GM19239 (cell line): ENCODE measurements at places on chromosomes 12 and 14.

GRCh38 chr12:32298917-32299316 lies 100.4 kb upstream of the FGD4 start:
- DNase-seq, result no peak

- DNase-seq, result no peak
Measured at GRCh38 chr12:6630736-6631135, 5.0 kb downstream of the LPAR5 start.

- DNase-seq, result peak; percentile 10
Measured at GRCh38 chr14:60815371-60815770, 80.8 kb downstream of the MNAT1 start.

GRCh38 chr12:32051511-32052211 lies 55.0 kb upstream of the BICD1 start:
- no peak for DNase-seq

GRCh38 chr14:67762051-67762450 lies 54.3 kb downstream of the ZFYVE26 start:
- no peak for DNase-seq

DNA sequence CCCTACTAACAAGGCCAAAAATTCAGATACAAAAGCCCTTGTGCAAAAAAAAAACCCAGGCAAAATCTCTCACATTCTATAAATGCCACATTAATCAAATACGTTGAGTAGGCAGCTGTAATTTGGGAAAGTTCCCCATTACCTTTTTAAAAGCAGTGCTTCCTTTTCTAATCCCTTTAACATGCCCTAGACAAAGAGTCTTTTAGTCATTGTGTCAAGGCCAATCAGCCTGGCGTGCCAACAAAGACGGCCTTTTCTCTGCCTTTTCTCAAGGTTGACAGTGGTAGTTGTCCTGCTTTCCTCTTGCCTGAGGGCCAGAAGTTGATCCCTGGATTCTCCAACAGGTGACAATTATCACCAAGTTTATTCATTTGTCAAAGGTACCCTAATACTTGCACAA lies 62.5 kb upstream of the METAP2 start:
- no peak for DNase-seq

DNA sequence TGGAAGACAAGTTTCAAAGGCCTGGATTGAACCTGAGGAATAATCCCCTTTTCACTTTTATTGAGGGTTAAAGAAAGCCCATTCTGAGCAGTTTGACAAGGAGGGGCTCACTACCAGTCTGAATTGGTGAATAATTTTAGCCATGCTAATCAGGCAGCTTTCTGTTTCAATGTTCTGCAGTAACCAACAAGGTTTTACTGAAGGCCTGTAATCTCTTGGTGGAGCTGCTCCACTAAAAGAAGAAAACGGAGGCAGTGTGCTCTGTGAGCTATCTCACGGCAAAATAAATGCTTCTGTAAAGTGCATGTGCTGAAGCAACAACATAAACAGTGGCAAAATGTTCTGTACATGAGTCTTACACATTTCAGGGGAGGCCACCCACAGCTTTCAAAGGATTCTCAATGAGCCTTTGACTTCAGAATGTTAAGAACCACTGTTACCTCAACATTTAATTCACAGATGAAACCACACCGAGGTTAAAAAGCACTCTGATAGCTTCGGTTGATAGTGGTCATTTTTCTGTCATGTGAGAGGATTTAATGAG lies 111.2 kb downstream of the LRIG3 start:
- DNase-seq, result no peak

GRCh38 chr12:1691123-1692007 lies 495 bp downstream of the ADIPOR2 start:
- DNase-seq, result no peak

DNA sequence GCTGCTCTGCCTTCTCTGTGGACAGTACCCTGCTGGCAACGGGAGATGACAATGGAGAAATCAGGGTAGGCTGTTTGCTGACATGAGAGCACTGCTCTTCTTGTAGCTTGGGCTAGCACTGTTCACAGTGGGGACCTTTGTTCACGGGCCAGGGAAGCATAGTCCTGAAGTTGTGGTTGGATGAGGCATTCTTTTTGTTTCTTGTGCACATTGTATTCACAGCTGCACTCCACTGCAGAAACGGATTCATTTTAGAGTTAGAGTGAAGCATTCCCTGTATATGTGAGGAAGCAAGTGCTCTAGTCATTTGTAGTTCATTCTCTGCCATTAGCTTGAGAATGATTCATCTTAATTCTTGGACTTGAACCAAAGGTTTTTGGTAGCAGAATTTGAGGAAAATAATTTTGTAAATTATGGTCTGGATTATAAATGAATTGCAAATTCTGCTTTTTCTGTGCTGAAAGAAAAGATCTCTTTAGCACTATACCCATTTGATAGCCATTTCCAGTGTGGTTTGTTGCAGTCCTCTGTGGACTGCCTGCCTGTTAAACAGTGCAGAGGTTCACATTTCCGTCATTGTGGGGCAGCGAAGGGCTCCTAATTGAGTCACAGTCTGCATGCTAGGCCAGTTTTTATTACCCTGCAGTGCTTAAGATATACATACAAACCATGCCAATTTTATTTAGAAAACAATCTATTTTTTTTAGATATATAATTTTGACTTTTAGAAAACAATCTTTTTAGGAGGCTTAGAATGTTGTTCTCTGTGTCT lies 80.6 kb downstream of the APAF1 start:
- DNase-seq, result peak; percentile 28

- DNase-seq, result no peak
Measured at GRCh38 chr14:58272588-58273372, 25.6 kb upstream of the ARID4A start.

DNA sequence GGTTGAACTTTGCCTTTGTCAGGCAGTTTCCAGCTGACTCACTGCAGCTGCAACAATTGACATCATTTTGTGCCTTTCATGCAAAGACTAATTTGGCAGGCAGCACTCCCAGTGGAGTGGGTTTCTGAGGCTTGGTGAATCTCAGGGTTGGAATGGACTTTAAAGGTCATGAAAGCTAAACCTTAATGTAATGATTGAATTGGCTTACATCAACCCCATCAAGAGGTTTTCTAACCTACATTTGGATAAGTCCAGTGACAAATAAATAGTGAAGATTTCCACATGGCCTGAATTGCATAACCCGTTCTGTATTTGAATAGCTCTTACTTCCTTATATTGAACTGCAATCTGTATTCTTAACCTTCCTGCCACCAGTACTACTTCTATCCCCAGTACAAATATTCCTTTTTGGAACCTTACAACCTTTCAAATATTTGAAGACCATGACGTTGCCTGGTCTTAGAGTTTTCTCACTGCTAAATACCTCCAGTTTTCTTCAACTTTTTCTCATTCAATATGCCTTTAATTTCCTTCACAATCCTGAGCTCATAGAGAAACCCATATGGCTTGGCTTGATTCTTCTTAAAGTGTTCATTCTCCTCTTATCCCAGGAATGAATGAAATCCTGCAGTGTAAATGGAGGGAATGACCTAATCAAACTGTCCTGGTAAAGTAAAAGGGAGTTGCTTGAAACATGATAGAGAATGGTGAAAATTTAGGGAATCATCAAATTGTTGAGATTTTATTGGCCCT lies 168.1 kb upstream of the NOVA1 start:
- DNase-seq, result no peak

DNA sequence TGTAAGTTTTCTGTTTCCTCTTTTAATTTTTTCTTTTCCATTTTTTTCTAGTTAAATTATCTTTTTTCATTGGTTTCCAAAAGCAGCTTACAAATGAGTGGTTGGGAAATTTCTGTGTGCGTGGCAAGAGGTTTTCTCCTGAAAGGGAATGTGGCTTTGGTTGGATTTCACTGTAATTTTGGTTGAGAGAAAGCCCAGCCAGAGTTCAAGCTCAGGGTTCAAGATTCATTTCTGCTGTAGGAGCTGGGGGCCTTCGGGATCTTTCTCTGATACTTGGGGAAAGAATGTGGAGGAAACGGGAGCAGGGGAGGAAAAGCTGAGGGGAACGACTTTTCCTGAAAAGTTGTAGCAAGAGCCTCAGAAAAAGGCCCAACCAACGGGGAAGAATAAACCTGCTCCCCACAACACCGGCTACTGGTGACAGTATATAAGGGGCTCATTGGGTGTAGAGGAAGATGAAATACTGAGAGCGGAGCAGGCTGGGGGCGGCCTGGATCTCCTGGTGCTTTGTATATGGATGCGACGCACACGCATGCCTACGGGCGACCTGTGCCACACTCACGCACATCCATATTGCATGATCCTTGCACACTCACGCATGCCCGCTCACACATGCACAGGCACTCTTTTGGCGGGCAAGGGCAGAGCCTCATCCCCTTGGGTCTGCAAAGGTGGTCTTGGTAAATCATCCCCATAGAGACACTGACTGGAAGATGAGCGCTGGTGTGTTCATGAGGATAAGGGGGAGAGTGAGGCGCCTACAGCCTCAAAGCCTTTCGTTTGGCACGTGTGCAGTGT lies 1.9 kb downstream of the HOXC10 start:
- no peak for DNase-seq

GRCh38 chr12:65756956-65757511 lies 67.2 kb upstream of the HMGA2 start:
- peak; percentile 33 for DNase-seq

DNA sequence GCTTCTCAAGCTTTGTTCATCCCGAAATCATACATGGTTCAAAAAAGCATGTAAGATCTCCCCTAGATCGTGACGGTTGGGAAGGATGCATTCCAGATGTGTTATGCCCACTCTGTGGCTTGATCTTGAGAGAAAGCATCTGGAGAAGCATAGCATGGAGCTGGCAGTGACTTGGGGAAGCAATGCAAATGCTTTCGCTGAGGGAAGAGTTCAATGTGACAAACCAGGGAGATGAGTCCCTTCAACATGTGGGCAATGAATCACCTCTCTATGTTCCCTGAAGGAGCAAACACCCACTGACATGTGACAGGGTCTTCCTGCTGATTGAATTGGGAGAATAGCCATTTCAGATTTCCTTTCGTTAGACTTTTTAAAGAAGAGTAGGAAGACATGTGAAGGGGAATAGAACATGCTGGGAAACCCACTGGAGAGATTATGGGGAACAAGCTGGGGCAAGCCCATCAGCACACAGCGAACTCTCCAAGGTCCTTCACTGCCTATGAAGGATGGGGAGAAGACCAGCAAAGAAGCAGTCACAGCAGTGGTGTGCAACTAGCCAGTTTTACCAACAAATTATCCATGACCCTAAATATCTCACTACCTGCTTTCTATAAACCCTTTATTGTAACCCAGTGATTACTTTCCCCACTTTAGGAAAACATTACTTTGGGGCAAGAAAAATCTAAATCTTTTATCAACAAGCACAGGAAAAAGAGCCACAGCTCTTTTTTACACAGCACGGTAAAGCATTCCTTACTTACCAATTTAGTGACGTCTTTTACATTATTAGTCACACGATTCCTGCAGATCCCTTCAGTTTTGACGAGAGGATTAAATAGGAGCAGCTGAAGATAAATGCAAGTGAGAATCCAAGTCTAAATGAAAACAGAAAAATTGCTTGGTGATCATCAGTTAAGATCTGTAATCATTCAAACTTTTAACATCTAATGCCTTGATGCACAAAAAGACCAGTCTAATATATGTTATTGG lies 35.0 kb downstream of the KITLG start:
- DNase-seq, result no peak
